ENCODE measurements at places on chromosomes 4 and X.

- DNase-seq = no peak
Measured at GRCh38 chr4:99642725-99643489, 14.7 kb downstream of the C4orf54 start.

DNA sequence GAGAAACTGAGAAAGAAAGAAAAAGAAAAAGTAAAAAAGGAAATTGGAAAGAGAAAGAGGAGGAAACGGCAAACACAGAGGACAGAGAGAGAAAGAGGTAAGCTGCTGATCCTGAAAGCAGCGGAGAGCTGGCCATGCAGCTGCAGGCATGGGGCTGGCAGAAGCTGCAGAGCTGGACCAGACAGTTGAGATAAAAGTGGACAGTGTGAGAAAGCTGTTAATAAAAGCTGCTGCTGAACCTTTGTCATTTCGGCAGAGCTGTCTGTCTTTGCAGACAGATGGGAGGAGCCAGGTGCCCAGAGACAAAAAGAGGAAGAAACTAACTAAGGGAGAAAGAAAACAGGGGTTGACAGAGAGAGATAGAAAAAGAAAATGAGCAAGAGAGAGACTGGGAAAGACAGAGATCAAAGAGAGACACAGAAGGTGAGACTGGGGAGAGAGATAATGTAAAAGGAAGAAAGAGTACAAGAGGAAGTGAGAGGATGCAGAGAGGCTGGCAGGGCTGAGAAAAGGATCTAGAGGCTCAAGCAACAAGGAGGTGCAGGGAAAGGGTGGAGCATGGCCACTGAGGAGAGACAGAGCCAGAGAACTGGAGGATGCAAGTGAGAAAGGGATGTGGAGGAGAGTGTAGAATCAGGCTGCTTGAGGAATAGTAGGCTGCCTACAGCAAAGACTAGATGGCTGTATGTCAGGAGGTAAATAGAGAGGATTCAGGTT, 376.8 kb upstream of the FGF16 start:
- no peak for DNase-seq

DNA sequence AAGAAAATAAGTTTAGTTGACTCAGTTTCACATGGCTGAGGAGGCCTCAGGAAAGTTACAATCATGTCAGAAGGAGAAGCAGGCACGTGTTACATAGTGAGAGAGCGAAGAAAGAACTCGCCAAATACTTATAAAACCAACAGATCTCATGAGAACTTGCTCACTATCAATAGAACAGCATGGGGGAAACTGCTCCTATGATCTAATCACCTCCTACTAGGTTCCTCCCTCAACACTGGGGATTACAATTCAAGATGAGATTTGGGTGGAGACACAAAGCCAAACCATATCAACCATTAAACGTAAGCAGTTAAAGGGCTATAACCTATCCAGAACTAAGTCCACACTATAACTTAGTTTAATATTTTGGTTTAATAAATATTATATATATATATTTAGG, 113.8 kb upstream of the ADGRL3 start:
- no peak for DNase-seq

DNA sequence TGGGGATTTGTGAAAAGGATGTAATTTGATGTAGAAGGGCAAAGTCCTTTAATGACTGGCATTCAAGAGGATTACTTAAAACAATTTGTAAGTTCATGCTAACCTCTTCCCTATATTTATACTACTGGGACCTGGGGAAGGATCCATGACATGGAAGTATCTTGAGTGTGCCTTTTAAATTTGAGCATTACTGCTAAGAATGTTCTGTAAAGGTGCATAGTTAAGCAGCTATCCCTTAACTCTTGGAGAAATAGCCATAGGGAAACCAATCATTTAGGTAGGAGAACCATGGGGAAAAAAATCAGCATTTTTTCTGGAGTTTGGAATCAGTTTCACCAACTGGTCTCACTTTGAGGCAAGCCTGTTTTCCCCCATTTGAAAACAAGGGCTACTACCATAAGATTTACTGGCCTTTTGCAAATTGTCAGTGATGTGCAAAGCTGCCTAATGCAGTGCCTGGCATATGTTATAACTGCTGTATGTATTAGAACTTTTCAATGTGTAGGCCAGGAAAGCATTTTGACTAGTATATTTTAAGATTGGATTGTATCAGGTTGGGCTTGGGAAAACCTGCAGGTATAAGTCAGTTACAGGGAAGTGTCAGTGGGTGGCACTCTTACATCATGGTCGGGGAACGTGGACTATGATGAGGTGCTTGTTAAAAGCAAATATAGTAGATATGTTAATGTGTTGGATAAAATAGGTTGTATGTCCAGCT, 72.1 kb downstream of the PRSS12 start:
- DNase-seq = peak; percentile 73

DNA sequence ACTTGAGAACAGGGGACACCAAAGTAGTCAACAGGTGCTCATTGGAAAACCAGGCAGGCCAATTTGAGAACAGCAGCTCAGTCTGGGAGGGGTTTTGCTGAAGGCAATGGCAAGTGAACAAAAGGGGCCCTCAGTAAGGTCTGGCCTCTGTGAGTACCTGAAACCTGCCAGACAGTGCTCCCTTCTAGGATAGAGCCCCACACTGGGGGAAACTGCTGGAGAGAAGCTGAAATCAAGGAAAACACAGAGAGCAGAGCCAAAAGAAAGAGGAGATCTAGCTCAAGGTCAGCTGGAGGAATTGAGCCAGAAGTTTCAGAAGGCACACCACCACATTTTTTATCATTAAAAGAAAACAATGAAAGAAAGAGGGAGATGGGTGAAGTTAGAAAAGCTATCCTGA, 28.2 kb downstream of the PNMA6E start:
- no peak for DNase-seq

DNA sequence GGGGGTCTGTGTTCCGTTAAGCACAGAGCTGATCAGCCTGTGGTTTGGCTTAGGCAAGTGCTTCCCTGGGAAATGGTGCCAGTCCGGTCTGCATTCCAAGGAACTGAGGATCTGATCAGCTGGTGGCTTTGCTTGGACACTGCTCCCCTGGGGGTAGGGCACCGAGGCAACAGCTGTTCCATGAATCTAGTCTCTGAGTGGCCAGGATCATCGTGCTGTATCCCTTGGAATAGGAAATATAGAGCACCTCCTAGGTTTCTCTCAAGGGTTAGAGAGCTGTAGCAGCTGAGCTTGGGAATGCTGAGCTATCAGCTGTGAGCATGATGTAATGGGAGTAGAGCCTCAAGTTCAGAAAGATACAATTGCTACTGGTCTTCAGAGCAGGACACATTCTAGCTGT, 863.9 kb downstream of the RAPGEF2 start:
- DNase-seq = no peak

DNA sequence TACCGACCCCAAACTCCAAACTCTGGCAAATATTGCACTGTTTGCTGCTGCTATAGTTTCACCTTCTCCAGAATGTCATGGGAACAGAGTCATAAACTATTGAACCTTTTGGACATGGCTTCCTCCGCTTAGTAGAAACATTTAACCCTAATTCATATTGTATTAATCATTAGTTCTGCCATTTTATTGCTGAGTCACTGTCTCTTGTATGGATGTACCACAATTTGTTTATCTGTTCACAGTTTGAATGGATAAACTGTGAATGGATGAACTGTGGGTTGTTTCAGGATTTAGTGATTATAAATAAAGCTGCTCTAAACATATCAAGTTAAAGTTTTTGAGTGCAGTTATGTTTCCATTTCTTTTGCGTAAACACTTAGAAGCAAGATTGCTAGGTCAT, 10.1 kb downstream of the ANXA10 start:
- DNase-seq = no peak

GRCh38 chr4:76194325-76194724, 19.3 kb downstream of the SCARB2 start:
- DNase-seq = no peak

- DNase-seq = no peak
Measured at GRCh38 chr4:31613946-31614623, 893.9 kb downstream of the PCDH7 start.

DNA sequence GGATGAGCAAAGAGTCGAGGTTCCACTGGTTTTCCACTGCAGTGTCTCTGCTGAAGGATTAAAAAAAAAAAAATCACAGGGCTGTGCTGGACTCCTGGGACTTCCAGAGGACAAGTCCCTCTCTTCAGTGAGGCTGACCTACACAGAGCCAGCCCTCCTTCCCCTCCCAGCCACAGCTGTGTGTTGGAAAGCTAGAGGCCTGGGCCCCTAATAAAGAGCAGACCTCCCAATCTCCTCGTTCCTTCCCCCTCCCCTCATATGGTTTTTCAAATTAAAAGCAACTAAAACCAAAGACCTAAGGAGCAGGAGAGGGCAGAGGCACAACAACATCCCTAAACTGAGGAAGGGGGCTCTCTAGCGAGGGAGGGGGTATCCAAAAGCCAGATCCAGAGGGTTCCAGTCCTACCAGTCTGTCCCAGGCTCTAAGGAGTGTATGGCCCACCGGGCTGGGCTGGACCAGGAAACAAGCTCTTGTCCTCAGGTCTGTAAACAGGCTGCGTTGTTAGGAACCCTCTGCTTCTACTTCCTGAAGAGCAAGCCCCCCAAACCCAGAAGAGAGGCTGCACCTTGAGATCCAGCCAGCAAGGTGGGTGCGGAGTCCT, 4.0 kb upstream of the PDGFRA start:
- no peak for DNase-seq

- DNase-seq = no peak
Measured at GRCh38 chr4:1872870-1873269, 1.7 kb downstream of the NSD2 start.

DNA sequence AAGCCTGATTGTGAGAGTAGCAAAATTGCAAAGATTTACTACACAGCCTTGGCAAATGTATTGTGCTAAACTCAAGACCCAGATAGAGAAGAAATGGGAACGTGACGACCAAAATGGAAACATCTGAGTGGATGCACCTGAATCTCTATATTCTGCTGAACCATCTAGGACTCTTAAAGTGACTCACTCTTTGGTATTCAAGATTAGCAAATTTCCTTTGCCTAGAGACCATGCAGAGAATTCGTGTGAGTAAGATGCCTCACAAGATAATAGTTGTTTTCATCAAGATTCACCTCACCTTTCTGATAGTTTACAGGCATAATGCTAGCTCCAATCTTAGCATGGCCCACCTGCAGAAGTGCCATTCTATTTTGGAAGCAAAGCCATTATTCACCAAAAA, 14.4 kb upstream of the ATOH1 start:
- DNase-seq = no peak

- DNase-seq = no peak
Measured at GRCh38 chr4:31059753-31060522, 339.8 kb downstream of the PCDH7 start.

GRCh38 chr4:45679411-45679810, 444.4 kb downstream of the GABRG1 start:
- no peak for DNase-seq

- no peak for DNase-seq
Measured at GRCh38 chrX:133188631-133189030, 29.5 kb downstream of the TFDP3 start.

- DNase-seq = no peak
Measured at GRCh38 chr4:39655211-39655610, 16.5 kb upstream of the SMIM14 start.

DNA sequence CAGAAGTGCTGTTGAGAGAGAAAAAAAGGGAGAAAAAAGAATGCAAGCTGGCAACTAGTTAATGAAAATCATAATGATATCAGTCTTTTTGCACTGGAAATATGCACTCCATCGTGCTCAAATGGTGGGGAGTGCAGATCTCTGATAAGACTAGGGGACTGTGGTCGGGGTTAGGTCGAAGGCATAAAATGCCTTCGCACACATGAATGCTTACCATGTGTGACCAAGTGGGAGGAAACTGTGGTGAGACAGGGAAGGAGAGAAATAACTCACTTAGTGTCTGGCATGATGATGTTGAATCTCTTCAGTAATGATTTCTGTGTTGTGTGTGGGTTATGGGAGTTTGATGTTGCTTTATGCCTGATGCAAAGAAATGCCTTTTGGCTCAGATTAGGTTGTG, 358.9 kb downstream of the FBXO8 start:
- no peak for DNase-seq

DNA sequence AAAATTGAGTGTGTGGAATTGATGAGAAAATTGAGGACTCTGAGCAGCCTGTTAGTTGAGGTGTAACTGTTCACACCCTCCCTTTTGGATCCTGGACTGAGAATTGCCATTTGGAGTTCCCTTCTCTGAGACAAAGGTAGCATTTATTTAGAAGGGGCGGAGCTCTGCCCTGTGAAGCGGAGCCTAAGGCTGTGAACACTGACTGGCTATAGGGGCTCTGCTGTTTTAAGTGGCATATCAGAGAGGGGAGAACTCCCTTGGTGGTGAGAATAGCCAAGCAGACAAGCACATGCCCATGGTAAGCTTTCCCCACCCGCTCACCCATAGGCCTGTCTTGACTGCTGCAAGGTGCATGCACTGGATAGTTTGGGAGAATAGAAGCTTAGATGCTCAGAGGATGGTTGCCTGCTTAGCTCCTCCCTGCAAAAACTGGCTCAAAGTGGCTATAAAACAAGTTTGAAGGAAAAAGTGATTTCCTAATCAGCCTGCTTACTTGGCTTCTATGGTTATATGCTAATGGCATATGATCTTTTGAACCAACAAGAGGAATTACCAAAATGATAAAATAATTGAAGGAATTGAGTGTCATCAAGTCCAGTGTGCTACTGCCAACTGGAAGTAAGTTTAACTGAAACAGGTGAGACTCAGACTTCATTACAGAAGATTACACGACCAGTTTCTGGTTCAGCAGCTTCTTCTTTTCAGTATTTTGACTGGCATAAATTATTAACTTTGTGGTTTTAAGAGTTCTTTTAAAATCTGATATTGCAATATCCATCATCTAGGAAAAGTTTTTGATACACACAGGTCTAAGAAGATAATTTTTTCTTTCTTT, 108.4 kb downstream of the AFF1 start:
- DNase-seq = no peak

DNA sequence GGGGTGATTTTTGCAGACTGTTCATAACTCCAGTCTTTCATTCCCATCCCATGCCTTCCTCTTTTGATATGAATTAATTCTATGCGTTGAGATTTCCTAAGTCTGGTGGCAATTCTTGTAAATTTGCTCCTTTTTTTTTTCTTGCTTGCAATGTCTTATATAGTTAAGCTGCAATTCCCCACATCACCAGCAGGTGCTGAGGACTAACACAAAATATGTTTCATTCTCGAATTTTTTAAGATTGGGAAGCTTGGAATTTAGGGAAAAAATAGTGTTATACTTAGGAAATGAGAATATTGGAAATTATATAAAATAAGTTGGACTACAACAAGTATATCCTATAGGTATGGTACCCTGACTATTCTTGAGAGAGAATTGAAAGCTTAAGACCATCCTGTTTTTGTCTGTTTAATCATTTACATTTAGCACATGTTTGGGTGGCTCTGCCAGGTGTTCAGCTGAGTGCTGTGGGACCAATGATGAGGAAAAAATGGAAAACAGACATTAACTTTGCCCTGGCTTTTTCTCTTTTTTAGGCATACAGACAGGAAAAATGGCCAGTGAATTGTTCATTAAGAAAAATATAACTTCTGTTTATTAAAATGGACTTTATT, 30.2 kb downstream of the AFF2 start:
- DNase-seq = peak; percentile 39

All from K562 (cell line).